ENCODE measurements at places on chromosomes 2 and 18.

GRCh38 chr2:177207101-177207500 is 5.5 kb upstream of the HNRNPA3 start:
- DNase-seq, result no peak

GRCh38 chr2:120222186-120223033 is 790 bp downstream of the TMEM185B start:
- no peak for DNase-seq

- no peak for DNase-seq
Measured at GRCh38 chr2:195488567-195488966, 168.5 kb upstream of the SLC39A10 start.

DNA sequence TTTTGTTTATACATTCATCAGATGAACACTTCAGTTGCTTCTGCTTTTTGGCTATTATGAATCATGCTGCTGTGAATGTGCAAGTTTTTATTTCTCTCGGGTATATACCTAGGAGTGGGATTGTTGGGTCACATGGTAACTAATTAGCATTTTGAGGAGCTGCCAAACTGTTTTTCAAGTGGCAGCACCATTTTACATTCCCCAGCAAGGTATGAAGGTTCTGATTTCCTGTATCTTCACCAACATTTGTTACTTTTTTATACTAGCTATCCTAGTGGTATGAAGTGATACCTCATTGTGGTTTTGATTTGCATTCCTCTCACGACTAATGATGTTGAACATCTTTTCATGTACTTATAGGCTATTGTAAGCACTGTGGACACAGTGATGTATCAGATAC is 53.9 kb downstream of the DYNC1I2 start:
- peak; percentile 13 for DNase-seq

DNA sequence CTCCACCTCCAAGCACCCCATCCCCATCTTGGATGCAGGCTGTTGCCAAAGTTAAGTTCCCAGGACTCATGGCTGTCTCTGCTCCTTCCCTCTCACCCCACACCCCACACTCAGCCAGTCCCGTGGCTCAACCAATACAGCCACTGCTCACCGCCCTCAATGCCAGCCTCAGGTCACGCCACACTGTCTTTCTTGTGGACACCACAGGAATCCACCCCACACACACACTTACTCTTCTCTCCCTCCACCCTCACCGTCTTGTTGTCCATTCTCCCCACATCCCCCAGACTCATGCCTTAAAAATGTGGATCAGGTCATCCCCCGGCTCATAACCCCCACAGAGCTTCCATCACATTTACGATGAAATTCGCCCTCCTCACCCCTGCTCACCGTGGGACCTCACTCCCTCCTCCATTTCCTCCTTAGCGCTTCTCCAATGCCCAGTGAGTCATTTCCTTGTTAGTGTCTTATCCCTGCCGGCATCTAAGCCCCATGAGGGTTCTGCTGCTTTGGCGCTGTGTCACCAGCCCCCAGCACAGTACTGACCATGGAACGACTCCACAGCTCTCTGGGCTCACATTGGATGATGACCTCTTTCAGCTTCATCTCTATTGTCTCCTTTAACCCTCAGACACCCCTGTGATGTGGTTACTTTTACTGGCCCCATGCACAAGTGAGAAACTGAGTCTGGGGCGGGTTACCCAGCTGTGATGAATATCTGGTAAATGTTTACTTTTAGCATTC is 13.8 kb downstream of the MLPH start:
- peak; percentile 95 for DNase-seq

DNA sequence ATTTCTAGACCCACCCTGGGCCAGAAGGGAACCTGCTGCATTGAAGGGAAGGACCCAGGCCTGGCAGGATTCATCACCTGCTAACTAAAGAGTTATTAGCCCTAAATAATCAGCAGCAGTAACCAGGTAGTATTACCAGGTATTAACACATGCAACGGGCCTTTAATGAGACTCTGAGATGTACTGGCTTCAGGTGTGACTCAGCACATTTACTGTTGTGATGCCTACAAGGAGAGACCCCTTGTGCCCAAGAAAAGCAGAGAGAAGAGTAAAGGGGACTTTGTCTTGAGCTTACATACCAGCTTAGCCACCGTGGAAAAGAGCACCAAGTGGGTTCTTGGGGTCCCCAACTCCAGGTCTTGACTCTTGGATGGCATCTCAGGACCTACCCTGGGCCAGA is 243.1 kb upstream of the SLC39A10 start:
- no peak for DNase-seq

DNA sequence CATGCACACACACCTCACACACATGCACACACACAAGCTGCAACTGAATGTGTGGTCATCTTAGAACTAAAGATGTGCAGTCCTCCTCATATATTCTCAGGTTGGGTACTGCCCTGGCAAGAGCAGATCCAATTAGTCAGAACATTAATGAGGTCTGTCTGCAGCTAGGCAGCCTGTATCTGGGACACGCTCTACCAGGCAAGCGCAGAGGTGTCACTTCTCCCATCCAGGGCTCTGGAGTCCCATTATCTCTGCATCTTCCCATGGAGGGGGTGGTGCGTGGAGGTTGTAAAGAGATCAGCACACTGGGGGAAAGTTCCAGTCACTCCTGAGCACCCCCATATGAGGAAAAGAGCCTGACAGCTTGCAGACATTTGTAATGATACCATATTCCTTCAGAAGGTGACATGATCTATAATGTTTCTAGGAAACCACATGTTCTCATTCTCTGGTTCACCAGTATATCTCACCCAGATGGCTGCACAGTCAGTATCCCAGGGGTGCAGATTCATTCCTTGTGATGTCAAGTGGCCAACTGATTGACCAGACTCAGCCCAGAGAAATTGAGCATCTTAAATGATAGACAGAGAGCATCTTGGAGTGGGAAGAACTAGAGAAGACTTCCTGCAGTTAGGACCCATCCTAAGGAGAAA is 95.4 kb downstream of the RTN4 start:
- DNase-seq, result no peak

GRCh38 chr18:79554945-79555645 is 124.5 kb upstream of the CTDP1 start:
- no peak for DNase-seq

DNA sequence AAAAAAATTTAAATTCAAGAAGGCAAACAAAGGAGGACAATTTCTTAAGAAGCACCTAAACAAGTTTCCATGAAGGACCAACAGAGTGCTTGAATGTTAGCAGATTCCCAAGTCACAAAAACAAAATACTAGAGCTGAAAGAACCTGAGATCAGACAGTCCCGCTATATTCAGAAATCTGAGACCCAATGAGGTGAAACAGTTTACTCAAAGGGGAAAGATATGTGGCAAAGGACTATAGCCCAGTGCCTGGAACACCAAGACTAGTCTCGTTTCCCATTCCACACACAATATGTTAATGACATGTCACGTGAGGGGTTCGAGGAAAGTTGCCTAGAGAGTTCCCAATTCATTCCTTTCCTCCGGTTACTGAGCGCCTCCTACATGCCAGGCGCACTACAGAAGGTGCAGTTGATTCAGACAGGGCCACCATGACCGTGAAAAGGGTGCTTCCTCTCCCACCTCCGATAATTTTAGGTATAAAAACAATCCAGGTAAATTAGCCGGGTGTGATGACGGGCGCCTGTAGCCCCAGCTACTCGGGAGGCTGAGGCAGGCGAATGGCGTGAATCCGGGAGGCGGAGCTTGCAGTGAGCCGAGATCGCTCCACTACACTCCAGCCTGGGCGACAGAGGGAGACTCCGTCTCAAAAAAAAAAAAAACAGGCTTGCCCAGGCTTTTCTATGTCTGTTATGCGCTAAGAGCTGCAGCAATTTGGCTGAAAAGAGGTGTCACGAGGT is 617 bp downstream of the SRBD1 start:
- peak; percentile 22 for DNase-seq

- no peak for DNase-seq
Measured at GRCh38 chr18:7111134-7111533, 6.5 kb downstream of the LAMA1 start.

GRCh38 chr18:74768096-74768495 is 170.4 kb downstream of the ZNF407 start:
- DNase-seq, result no peak

- no peak for DNase-seq
Measured at GRCh38 chr2:220476877-220477276, 849.4 kb downstream of the SLC4A3 start.

DNA sequence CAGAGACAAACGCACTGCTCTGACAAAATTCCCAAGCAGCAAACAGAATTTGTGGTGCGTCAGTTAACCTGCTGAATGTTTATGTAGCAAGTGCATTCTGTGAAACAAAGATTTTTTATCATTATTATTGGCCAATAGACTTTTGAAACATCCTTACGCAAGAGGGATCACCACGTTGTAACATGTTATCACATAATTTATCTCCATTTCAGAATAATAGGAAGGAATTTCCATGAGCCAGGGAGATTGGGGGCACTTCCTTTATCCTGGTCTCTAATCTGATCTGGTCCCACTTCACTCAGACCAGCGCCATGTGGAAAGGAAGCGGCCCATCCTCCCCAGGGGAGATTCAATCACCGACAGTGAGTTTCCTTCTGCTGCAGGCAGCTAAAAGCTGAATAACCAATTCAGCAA is 166.1 kb downstream of the PID1 start:
- DNase-seq, result no peak

DNA sequence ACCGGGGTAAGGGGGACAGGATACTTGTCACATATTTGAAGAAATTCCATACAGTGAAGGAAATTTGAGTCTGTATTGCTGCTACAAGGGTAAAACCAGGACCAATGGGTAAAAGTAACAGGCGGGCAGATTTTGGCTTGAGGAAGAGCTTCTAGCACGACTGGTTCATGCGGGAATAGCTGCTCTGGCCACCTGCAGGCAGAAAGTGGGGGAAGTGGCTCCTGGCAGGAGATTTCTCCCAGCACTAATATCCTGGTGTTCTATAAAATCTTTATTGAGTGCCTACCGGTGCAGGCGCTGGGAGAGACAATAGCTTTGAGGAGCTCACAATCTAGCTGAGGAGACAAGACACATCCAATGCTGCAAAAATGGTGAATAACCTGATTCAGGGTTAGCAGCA is 198.5 kb downstream of the LOXHD1 start:
- DNase-seq, result no peak

- DNase-seq, result no peak
Measured at GRCh38 chr2:208040199-208041171, 15.2 kb upstream of the PLEKHM3 start.

DNA sequence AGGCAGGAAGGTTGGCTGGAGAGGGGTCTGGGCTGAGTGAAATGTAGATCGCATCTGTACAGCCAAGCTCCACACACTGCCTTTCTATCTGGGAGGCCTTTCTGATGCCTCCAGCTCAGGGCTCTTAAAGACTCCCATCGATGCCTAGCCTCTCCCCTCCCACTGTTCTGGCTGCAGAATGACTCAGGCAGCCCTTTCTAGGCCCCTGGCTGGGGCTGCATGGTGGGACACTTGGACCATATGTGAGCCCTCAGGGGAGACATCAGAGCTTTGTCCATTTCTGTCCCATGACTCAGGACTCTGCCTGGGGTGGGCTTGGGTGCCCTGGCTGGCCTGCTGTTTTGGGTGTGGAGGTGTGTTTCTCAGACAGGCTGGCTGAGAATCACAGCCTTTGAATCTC is 101.3 kb downstream of the CELF4 start:
- DNase-seq, result no peak

DNA sequence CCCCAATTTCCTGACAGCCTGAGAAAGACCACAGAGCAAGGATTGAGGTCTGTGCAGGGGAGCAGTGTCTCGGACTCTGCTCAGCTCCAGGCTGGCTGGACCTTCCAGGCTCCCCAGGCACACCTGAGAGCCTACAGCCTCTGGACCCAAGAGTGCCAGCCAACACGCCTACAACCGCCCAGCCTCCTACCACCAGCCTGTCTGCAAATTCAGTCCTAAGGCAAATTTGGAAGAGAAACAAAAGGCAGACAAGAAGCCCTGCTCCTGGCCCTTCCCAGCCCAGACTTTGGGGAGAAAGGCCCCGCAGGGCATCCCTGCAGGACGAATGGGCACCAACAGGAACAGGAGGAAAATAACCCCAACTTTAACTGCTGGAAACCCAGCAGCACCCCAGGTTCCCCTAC is 1.9 kb downstream of the HS6ST1 start:
- DNase-seq, result no peak

- no peak for DNase-seq
Measured at GRCh38 chr2:32559136-32559535, 68.7 kb upstream of the TTC27 start.

GRCh38 chr2:145729481-145729880 is 1209.6 kb upstream of the ZEB2 start:
- DNase-seq, result no peak

- DNase-seq, result no peak
Measured at GRCh38 chr18:10485475-10485874, 31.0 kb downstream of the APCDD1 start.

DNA sequence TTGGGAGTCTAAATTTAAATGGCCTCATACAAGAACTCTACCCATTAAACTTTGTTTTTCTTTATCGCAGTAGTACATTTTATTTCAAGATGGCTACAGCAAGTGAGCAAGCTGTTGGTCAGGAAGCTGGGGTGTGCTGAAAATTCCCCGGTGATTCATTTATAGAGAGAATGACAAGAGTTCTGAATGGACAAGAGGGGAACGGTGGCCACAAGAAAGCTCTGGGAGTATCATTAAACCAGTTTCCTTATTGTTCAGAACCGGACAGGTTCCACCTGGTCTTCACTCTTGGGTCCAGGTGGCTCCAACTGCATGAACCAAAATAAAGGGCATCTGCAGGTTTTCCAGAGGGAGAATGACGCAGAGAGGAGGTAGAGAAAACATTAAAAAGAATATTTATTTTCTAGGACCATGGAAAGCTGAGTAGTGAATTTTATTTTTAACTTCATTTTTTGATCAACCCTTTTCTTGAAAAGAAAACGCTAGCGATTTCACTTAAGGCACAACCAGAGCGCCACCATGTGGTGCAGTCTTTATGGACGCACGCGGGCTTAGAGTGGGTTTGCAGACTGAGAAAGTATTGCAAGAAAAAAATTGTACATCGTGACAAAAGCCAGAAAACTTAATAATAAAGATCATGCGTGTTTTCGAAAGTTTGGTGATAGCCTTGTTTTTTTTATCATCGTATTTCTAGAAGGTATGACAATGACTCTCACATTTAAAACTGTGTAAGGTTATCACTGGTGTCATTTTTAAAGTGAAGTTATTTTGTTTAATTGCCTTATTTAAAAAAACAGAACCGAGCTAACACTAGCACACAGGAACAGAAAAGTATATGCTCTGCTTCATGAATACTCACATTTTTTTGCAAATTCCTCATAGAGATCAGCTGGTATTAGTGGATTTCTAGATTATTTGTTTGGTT is 97.9 kb upstream of the NOL4 start:
- peak; percentile 21 for DNase-seq

- no peak for DNase-seq
Measured at GRCh38 chr2:52539026-52539970, 1228.3 kb upstream of the CHAC2 start.

GRCh38 chr2:129623783-129624182 is 355.7 kb upstream of the RAB6C start:
- no peak for DNase-seq

GRCh38 chr2:120729406-120730399 is 6.0 kb upstream of the GLI2 start:
- DNase-seq, result peak; percentile 74

GRCh38 chr2:225207043-225207442 is 164.8 kb upstream of the DOCK10 start:
- DNase-seq, result no peak

- DNase-seq, result no peak
Measured at GRCh38 chr2:186099826-186100225, 361.2 kb downstream of the FSIP2 start.

- DNase-seq, result peak; percentile 68
Measured at GRCh38 chr2:88181511-88181910, 11.4 kb downstream of the THNSL2 start.

GRCh38 chr18:75076286-75076685 is 132.7 kb downstream of the PTGR3 start:
- no peak for DNase-seq

GRCh38 chr2:134287323-134287722 is 33.5 kb downstream of the MGAT5 start:
- no peak for DNase-seq

All from fibroblast of skin of left quadriceps (primary cell).